ENCODE measurements at places on chromosomes 7 and 10. TPM values are rescaled to one million over a fixed set of nuclear protein-coding genes. Genes with fewer than 3 reads are reported as not detected.

Gene NEUROG3
- not detected for total RNA-seq

Gene CRHR2
- not detected for total RNA-seq

Gene VOPP1
- 89.8 TPM for total RNA-seq

Gene TMEM130
- total RNA-seq = not detected

Gene TMEM26
- total RNA-seq = not detected

Gene TCAF2
- total RNA-seq = 0.28 TPM

Gene ACSM6
- total RNA-seq = 0.08 TPM

Gene ITGB8
- total RNA-seq = 35.0 TPM

Gene UTF1
- total RNA-seq = not detected

Gene BAIAP2L1
- 21.7 TPM for total RNA-seq

Gene ADAMTS14
- total RNA-seq = 6.4 TPM

Gene SPDYE6
- not detected for total RNA-seq

Gene DENND2A
- total RNA-seq = 9.2 TPM

Gene HYCC1
- 72.9 TPM for total RNA-seq

Gene HTRA1
- 1.0 TPM for total RNA-seq

Gene PNLIPRP1
- total RNA-seq = not detected

Gene KLLN
- 0.18 TPM for total RNA-seq

Gene CASP7
- 35.4 TPM for total RNA-seq

Gene FAM237B
- not detected for total RNA-seq

Gene PCLO
- total RNA-seq = 5.7 TPM

Gene RBM48
- 23.8 TPM for total RNA-seq

Gene SPAM1
- not detected for total RNA-seq

Gene GNG11
- 12.5 TPM for total RNA-seq

Gene TDRD1
- 0.61 TPM for total RNA-seq

Gene NUDT13
- total RNA-seq = 0.84 TPM

Gene ZFAND2A
- total RNA-seq = 6.3 TPM

All from SJCRH30 (cell line).